ENCODE measurements at places on chromosomes 11 and 22.
A peak's percentile ranks its signal among the peaks of the same experiment; 100 is the strongest.

DNA sequence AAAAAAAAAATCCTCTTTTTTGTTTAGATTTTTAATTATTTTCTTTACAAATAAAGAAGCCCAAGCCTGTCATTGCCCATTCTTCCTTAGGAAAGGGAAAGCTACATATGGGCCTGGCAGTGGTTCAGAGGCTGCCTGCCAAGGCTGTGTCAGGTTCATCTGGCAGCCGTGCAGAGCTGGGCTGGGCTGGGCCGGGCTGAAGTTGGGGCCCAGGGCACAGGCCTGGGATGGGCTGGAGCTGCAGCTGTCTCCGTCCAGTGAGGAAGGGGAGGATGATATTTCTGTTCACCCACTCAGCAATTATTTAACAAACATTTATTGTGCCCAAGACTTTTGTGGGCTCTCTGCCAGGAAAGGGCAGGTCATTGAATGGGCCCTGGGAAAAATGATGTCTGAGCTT lies 4.6 kb downstream of the PRR5L start:
- peak; percentile 66 for DNase-seq

DNA sequence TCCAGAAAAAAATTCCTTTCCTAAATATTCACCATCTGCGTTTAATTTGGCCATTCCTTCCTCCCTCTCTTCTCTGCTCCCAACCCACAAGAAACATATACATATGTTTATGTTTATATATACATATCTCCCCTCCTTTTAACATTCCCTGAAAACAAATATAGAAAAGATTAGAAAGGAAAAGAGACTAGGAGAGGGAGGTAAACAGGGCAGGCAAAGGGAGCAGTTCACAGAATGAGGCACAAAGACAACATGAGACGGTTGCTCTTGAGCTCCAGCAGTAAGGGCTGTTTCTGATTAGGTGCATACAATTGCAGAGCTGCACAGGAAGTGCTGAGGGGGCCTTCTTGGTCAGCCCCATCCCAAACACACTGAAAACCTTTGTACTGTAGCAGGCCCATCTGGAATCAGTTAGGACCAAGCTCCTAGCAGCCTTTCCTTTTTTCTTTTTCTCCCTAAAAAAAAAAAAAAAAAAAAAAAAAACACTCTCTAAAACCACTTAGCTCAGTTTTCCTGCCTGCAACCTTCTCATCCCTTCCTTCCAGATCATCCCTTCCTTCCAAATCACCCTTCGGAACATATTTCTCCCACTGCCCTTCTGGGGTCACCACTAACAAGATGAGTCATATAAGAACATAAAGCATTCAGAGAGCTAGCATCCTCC lies 57.0 kb downstream of the RBFOX2 start:
- no peak for DNase-seq

- no peak for DNase-seq
Measured at GRCh38 chr11:125951731-125952130, 5.9 kb downstream of the VSIG10L2 start.

DNA sequence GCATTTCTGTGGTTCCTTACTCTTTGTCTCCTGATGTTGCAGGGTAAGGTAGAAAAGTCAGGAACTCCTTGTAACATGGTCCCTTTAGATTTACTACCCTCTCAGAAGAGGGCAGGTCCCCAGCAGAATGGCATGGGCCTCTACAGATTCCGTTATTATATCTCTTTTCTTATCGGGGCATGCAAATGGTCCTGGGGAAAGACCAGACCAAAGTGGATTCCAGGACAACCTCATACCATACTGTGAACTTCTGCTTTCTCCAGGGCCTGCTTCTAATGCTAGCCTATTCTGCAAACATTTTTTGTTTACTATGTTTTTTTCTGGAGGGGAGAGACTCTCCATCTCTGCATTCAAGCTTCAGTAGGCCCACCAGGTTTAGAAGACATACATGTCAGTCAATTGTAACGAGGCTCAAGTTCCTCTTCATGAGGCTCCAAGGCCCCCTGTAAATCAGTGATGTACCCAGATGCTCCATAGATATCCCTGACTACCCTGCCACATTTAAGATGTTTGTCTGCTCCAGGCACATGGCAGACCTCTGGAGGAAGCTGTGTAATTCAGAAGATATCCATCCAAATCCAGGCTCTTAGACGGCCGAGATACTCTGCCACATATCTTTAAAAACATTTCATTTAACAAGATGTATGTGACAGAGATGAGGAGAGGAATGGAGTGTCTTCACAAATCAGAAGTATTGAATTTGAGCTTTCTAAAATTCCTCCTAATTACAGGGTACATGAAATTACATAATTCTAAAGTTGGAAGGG lies 8.5 kb upstream of the ME3 start:
- DNase-seq: no peak

DNA sequence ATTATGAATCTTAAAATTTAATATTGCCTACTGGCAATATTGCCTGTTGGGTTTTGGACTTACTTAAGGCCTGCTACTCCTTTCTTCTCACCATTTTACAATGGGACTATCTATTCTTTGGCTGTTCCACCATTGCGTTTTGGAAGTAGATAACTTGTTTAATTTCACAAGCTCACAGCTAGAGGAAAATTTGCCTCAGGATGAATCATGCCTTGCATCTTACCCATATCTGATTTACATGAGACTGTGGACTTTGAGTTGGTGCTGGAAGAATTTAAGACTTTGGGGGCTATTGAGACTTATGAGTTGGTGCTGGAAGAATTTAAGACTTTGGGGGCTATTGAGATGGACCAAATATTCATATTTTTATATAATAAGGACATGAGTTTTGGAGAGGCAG lies 662.6 kb downstream of the METTL15 start:
- no peak for DNase-seq

GRCh38 chr11:64450168-64450560 lies 91.2 kb downstream of the RPS6KA4 start:
- DNase-seq: no peak

DNA sequence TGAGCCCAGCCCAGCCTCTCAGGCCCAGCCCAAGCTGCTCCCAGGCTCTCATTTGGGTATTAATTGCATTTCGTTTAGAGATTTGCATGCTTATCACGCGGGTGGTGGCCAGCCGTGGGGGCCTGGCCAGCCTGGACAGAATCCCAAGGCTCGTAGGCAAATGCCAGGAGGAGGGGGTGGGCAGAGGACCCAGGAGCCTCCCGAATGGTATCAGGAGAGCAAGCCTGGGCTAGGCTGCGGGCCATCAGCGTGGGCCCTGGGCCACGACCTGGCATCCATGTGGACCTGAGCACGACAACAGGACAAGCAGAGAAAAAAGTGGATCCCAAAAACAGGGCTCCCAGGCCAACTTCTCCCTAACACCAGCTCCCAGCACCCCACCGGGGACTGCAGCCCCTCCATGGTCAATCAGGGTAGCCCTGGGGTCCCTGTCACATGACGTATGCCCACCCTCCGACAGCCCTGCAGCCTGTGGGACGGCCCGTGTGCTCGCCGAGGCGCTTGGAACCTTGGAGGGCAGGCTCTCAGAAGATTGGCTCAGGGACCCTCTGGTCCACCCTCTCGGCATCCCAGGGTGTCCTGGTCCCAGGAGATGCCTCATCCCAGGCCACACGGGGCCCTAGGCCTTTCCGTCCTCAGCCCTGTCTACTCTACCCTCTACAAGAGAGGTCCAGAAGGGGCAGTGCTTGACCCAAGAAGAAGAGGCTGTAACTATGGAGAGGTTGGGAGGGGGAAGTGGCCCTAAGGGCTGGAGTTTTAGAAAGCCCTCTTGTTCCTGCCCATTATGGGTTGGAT lies 8.8 kb downstream of the ASCL2 start:
- DNase-seq: no peak

- no peak for DNase-seq
Measured at GRCh38 chr11:83033371-83033770, 38.3 kb downstream of the RAB30 start.

GRCh38 chr11:72671152-72672099 lies 2.8 kb downstream of the PDE2A start:
- no peak for DNase-seq

GRCh38 chr11:18309691-18310090 lies 12.2 kb downstream of the HPS5 start:
- DNase-seq: no peak

- DNase-seq: peak; percentile 88
Measured at GRCh38 chr22:38755911-38756532, at the start of gene SUN2. Gene SUN2 (minus strand): TSS chr22:38755998. CDS start chr22:38752628, 3,370 bp downstream.

DNA sequence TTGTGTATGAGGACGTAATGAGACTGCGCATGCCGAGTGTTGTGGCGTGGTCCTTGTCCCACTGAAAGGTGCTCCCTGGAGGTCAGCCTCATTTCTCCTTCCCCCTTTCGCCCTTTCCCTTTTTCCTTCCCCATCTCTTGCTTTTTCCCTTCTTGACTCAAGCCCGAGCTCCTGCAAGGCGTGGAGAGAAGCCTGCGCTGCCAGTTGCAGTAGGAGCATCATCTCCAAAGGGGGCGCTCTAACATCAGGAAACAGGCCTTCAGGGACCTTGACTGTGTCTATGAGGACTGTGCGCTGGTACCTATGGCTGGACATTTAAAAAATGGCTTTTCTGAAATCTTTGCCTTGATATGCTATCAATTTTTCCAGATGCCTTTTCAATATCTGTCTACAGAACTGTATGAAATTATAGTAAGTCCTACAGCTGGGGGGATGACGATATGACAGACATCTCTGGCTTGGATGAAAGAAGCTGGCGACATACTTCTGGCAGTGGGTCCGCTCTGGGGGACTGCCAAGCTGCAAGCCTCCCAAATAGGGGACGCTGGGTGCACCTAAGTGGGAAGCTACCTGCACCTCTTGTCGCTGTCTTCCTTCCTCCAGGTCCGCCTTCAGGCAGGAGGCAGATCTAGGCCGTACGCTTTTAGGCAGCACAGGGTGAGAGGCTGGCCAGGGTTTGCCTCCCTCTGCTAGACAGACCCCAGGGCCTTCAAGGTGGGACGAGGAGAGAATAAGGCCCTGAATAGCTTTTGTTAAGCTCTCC lies 96.5 kb downstream of the NXPE2 start:
- peak; percentile 5 for DNase-seq

DNA sequence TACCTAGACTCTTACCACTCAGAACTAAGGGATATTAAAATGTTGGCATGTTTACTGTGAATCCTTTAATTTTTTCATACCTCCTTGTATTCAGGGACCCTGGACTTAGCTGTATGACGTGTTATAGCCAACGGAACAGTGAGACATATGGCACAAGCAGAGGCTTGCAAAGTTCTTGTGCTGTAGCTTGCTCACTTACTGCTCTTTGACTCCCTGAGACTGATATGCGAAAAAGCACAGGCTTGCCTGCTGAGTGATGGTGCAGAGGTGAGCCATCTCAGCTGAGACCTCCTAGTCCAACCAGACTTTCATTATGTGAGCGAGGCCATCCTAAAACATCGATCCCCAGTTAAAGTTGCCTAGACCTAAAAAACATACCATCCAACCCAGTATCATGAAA lies 811.0 kb downstream of the METTL15 start:
- no peak for DNase-seq

- peak; percentile 87 for DNase-seq
Measured at GRCh38 chr11:66568124-66568916, at the start of gene CTSF. Gene CTSF (minus strand): TSS chr11:66568606. CDS start chr11:66568486, 120 bp downstream.

GRCh38 chr11:91686700-91687099 lies 537.9 kb upstream of the FAT3 start:
- DNase-seq: no peak

DNA sequence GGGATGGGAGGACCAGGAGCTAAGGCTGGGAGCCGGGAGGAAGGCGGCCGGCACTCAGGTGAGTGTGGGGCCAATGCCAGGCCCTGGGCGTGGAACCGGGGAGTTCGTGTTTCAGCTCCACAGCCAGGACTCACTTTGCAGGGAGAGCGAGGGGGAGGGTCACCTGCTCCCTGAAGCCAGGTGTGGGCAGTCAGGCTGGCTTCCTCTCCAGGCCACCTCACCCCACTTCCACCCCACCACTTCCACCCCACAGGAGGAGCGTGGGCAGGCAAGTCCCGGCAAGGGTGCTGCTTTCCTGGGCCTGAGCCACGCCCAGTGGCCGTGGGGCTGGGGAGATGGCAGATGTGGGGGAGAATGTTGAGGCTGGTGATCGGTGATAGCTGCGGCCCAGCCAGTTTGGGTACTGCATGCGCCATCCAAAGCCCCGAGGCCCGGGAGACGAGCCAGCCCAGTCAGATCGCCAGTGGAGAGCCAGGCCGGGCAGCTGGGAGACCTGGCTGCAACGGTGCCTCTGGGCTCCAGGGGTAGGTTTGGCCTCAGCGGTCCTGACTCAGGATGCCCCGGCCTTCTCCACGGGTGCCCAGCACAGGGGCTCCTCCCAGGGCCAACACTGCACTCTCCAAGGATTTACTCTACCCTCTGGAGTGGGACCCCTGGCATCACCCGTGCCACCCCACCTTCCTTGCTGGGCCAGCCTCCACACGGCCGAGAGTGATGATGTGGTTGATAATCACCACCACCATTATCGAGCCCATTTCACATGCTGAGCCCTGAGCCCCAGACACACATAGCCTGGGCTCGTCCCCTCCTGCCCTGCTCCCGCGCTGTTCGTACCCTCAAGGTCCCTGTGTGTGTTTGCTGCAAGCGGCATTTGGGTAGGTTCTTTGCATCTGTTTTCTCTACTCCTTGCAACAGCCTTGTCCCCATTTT lies 93.8 kb downstream of the WNT7B start:
- no peak for DNase-seq

- DNase-seq: no peak
Measured at GRCh38 chr22:31091106-31091975, 10.2 kb downstream of the SMTN start.

GRCh38 chr11:6735306-6735705 lies 36.5 kb downstream of the OR2AG2 start:
- no peak for DNase-seq
